ENCODE measurements at places on chromosomes 1 and 21.

DNA sequence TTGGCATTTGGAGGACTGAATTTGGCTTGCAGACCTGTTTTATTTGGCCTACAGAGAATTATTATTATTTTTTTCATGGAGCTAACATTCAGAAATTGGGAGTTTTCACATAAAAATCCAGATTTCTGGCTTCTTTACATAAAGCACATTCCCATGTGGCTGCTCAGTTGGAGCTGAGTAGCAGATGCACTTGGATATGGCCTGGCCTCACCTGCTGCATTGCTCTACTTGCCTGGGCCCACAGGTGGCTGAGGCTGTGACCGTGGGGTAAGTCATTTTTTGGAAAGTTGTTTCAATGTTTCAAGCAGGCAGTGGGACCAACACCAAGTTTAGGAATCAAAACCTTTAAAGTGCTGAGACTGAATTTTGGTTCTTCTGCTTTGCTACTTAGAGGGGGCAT is 56.7 kb downstream of the GADD45A start:
- no peak for DNase-seq

- DNase-seq: no peak
Observed at GRCh38 chr1:54135436-54136120, 17.2 kb downstream of the CDCP2 start.

GRCh38 chr1:110928191-110928590 is 35.5 kb downstream of the LRIF1 start:
- no peak for DNase-seq

GRCh38 chr1:36224537-36225282 is 467 bp downstream of the THRAP3 start:
- peak; percentile 92 for DNase-seq

DNA sequence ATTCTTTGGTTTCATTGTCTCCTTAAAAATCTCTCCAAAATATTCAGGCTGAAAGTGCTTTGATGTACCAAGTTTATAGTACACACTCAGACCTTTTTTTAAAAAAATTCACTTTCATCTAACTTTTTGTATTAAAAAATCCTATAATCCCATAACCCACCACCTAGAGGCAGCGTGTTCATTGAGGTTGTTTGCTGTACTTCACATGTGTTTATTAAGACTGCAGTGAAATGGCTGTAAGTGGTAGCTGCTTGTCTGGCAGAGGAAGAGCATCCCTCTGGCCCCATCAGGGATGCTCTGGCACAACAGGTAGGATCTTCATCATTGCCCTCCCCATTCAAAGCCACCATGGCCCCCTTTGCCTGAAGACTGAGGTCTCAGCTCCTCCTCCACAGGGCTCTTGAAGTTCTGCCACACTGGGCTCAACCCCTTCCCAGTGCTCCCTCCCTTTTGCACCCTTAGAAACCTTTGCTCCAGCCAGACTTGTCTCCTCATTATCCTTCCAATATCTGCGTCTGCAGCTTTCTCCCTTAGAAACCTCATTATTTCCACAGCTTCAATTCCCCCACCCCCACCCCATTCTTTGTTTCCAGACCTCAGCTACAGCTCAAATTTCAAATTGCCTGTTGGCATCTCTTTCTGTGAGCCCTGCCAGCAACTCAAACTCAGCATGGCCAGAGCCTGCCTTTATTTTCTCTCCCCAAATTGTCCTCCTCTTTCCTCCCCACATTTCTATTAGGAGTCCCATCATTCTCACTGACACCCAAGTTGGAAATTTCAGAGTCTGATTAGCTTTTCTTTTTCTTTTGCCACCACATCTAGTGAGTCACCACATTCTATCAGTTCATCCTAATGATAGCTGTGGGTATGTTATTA is 369.6 kb upstream of the USP24 start:
- DNase-seq: no peak

DNA sequence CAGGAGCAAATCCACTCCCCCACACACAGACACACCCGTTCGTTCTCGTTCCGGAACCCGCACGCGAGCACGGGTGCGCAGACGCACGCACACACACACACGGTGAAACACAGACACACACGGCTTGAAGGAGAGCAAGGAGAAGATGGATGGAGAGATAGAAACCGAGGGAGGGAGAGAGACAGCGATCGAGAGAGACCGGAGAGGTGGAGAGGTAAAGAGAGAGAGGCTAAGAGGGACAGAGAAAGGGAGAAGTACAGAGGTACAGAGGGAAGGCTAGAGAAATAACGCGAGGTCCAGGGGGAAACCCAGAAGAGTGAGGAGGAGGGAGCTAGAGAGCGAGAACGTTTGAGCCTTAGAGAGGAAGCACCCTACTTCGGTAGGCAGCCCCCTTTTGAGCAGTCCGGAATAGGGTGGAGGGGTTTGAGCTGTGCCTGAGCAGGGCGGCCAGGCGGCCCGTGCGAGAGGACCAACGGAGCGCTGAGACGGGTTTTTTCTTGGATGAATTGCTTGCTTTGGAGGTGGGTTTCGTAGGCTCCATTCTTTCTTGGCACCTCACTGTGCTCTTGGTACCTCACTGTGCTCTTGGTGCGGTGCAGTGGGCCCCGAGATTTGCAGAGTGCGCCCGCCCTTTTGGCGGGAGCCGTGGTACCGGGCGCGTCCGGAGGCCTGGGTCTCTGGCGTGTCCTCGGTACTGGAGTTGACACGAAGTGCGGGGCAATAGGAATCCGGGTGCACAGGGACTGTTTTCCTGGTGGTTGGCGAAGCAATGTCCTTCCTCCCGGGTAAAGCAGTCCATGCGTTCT is 88.4 kb upstream of the RHOU start:
- no peak for DNase-seq

GRCh38 chr21:33039536-33039935 is 13.8 kb downstream of the OLIG2 start:
- no peak for DNase-seq

- no peak for DNase-seq
Observed at GRCh38 chr1:184487531-184488193, 100.8 kb downstream of the C1orf21 start.

DNA sequence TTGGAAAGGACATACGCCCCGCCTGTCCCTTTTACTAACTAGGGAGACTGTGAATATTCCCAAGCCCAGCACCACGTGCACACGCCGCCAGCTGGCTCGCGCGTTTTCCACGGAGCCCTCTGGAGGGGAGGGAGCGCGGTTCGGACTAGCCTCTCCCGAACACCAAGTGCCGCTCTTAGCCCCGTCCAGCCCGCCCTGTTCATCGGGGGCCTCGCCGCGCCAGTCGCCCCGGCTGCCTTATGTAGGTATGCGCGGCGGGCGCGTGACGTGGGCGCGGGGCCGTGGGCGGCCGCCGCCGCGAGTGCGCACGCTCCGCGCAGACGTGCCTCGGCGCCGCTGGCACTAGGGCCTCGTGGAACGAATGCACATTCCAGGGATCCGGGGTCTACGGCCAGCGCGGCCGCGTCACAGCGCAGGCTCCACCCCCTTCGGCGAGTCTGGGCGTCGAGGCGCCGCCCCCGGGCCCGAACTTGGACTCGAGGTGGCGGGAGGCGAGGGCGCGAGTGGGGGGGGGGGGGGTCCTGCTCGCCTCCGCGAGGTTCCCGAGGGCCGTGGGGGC is 767 bp upstream of the IRF2BP2 start:
- peak; percentile 97 for DNase-seq

DNA sequence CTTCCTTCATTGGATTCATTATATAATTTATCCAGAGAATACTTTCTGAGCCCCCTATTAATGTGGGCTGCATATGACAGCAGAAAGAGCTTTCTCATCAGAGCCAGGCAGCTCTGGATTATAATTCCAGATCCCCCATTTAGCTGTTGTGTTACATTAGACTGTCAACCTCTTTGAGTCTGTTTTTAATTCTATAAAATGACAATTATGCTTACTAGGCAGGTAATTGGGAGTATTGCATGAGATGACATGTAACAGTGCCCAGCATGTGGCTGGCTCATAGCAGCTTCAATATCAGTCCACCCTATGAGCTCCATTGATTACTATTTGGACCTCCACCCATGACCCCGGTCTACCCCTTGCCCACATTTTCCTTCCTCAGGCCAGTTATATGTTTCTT is 49.6 kb downstream of the ABCA4 start:
- no peak for DNase-seq

- no peak for DNase-seq
Observed at GRCh38 chr21:44301961-44302406, 2.1 kb downstream of the PFKL start.

- no peak for DNase-seq
Observed at GRCh38 chr21:16537501-16537900, 807.7 kb downstream of the USP25 start.

DNA sequence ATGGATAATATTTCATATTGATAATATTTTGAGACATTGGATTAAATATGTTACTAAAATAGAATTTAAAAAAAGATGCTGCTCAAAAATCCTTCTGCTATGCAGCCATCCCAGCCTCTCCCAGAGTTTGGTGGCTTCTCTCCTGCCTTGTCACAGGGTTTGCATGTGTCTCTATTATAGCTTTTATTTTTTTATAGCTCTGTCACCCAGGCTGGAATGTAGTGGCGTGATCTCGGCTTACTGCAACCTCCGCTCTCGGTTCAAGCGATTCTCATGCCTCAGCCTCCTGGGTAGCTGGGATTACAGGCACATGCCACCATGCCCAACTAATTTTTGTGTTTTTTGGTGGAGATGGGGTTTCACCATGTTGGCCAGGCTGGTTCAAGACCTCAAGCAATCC is 50.7 kb upstream of the ID3 start:
- no peak for DNase-seq

DNA sequence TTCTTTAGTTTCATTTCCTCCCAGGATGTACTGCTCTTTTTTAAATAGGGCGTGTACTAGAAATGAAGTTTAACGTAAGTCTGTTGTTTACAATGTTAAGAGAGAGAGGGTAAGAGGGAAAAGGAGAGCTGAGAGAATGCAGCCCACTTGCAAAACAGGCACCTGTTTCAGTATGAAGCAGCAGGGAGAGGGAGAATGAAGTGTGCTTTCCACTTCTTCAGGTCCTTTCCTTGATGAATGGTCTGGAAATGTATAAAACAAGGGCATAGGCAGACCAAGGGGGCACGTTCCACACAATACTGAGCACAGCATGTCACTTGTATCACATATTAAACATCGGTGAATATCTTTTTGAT is 2.0 kb downstream of the KCNA3 start:
- DNase-seq: no peak

GRCh38 chr1:121538943-121539575 is 354.3 kb downstream of the SRGAP2C start:
- no peak for DNase-seq

GRCh38 chr1:228837817-228838716 is 102.8 kb downstream of the RHOU start:
- no peak for DNase-seq

GRCh38 chr1:59678493-59679228 is 136.1 kb upstream of the HOOK1 start:
- no peak for DNase-seq

GRCh38 chr1:165344198-165344597 is 12.3 kb downstream of the LMX1A start:
- no peak for DNase-seq

- no peak for DNase-seq
Observed at GRCh38 chr1:21123287-21123948, 53.3 kb downstream of the EIF4G3 start.

GRCh38 chr1:110307239-110307974 is 31.8 kb upstream of the RBM15 start:
- no peak for DNase-seq

DNA sequence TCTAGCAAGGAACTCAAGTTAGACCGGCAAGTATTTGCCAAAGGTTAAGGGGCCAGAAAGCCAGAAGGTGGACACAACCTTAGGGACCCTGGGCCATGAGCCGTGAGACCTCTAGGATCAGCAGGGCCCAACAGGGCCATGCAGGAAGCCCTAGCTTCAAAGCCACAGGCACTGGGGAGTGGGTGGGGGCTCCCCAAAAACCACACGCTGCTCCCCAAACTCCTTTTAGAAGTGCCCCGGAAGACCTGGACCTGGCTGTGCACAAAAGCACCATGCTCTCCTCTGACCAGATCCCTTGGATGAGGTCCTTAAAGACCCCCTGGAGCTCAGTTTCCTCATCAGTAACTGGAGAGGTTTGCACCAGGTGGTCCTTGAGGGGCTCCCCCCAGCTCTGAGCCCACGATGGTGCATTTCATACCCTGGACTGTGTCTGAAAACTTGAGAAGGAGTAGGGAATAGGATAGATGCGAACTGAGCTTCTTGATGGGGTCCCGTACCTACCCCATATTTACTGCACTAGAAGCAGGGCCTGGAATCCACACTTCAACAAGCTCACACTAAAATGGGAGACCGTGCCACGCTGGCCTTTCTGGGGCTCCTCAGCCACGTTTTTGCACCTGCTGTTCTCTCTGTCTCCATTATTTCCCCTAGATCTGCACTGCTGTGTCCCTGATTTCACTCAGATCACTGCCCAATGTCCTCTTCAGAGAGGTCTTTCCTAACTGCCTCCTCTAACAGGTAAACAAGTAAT is 40.6 kb upstream of the LBR start:
- DNase-seq: peak; percentile 48

DNA sequence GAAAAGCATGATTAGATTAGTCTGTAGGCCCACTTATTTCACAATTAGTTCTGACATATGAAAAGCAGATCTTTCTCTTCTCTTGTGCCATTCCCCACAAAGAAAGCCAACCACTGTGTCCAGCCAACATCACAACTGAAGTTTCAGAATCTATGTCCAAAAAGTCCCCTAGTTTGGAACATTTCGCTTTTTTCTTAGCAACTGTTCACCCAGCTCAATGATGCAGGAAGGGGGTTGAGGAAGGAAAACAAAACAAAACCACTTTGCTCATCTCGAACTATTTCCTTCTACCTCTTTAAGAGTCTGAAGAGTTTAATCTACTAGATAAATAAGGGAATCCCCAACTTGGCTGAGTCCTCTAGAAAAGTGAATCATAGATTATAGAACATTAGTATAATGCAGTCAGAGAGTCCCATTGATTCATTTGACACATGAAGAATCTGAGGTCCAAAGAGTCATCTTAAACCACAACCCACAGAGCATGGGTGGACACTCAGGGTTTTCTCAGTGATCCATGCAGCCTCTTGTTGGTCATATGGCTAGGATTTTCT is 159.3 kb upstream of the SGIP1 start:
- no peak for DNase-seq

- DNase-seq: no peak
Observed at GRCh38 chr1:48681476-48682305, 95.0 kb downstream of the BEND5 start.

DNA sequence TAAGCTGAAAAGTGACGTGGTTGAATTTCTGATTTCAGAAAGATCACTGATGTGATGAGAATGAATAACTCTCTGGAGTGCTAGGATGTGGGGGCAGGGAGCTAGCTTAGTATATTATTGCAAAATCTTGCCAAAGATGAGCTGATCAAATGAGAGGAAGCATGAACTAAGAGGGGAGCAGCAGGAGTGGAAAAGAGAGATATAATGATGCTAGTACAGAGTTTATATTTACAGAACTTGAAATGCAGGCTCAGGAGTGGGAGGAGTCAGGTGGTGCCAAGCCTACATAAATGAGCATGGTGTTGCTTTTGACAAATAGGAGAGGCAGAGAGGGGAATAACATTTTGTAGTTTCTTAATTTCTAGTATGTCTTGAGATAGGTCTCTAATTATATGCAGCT is 38.1 kb upstream of the NBL1 start:
- DNase-seq: no peak

Data from suprapubic skin (tissue), 4 donors.